ENCODE measurements at places on chromosomes 5 and 9. TPM values are rescaled to one million over a fixed set of nuclear protein-coding genes. Genes with fewer than 3 reads are reported as not detected.

Gene SARDH
- 9.2 TPM for total RNA-seq

- DNase-seq: peak; percentile 4
These were observed 104.1 kb downstream of the GABRB2 start for GRCh38 chr5:161442471-161442870.

DNA sequence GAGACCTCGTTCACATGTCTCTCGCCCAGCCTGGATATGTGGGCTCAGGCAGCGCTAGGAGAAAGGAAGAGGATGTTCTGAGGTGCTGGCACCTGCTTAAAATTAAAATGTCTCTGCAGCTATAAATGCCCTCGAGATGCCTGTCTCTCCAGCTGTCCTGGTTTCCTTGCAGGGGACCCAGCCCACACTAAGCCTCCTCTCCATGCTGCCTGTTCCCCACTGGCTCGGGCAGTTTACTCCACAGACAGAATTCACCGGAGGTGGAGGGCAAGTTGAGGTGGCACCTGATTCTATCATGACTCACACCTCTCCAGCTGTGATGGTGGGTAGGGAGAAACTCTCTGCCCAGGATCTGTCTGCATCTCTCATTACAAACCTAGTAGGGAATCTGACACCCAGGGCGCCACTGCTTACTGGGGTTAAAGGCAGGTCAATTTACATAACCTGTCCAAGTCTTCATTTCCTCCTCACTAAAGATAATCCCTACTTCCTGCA is 420.9 kb downstream of the SPOCK1 start:
- DNase-seq: no peak

Gene PLGRKT
- total RNA-seq: 38.4 TPM

Gene PCDHB2
- total RNA-seq: 34.2 TPM

GRCh38 chr5:129120158-129120581 is 25.6 kb downstream of the ISOC1 start:
- no peak for DNase-seq

Gene KCNV2
- not detected for total RNA-seq

GRCh38 chr9:126403397-126403796 is 76.8 kb downstream of the MVB12B start:
- DNase-seq: no peak

- DNase-seq: no peak
These were observed 668.7 kb downstream of the CDH18 start for GRCh38 chr5:19319252-19319651.

Gene SHC3
- total RNA-seq: 0.64 TPM

DNA sequence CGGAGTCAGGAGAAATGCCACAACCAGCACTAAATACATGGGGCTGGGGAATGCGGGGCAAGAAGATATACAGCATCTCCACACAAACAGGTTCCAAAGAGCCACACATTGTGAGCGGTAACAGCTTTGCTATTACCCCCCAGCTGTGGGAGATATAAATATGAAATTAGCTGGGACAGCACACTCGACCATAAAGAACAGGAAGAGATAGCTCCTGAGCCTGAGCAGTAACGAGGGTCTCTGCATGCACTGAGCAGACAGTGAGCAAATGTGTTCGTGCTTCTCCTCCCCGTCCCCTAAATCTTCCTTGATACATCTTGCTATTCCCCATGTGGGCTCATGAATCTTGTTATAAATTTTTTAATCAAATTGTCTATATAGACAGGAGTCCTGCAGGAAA is 53.1 kb downstream of the ADAMTS2 start:
- no peak for DNase-seq

GRCh38 chr5:135824541-135825041 is 9.9 kb upstream of the SLC25A48 start:
- no peak for DNase-seq

Gene URM1
- total RNA-seq: 21.7 TPM
